ENCODE measurements at places on chromosomes 16 and 17.

GRCh38 chr17:57588086-57588485 is 157.0 kb downstream of the CCDC182 start:
- no peak for DNase-seq

DNA sequence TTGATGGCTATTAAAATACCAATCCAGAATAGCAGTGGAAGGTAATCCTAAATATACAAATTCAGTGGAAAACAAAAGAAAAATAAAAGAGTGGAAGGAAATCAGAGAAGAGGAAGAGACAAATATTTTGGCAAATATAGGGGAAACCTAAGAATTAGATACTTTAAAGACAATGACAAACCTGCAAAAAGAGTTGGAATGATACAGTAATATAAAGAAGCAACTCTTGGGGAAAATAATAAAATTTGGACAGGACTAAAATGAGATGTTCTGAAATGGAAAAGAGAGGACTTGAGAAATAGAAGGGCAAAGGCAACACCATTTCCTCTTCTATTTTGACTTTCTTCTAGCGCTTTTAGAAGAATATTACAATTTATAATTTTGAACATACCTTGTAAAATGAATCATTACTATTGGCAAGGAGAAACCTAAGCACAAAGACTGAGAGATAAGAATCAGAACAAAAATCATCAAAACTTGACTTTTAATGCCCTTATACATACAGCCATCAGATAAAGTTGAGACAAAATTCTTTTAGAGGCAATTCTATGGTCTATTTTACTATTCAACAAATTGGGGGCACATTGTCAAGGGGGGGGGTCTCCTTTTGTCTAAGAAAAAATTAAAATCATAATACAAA is 5.2 kb downstream of the RNF43 start:
- no peak for DNase-seq

- DNase-seq = no peak
These were observed 418.7 kb downstream of the GRIN2A start for GRCh38 chr16:9763505-9763904.

DNA sequence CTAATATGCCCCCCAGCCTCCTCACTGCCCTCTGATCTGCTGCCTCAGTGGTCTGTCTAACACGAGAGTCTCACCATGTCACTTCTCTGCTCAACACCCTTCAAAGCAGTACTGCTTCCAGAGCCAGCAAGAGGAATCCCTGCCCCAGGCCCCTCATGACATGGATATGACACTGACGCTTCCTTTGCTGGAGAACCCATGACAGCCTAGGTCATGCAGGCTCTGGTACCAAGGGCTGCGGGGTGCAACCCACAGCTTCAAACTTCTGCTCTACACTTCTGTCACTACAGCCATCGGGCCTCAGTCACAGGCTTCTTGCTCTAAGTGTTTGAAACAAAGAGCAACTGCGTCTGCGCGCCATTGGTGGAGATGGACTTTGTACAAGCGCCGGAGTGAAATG is 32.6 kb upstream of the DLX4 start:
- no peak for DNase-seq

GRCh38 chr17:45997624-45998023 is 1.4 kb upstream of the STH start:
- no peak for DNase-seq

- DNase-seq = peak; percentile 84
These were observed 6.6 kb downstream of the WFIKKN2 start for GRCh38 chr17:50841949-50842354.

GRCh38 chr17:4201226-4201625 is 58.2 kb downstream of the CYB5D2 start:
- no peak for DNase-seq

- no peak for DNase-seq
These were observed 3.9 kb downstream of the CARMIL2 start for GRCh38 chr16:67648764-67649407.

DNA sequence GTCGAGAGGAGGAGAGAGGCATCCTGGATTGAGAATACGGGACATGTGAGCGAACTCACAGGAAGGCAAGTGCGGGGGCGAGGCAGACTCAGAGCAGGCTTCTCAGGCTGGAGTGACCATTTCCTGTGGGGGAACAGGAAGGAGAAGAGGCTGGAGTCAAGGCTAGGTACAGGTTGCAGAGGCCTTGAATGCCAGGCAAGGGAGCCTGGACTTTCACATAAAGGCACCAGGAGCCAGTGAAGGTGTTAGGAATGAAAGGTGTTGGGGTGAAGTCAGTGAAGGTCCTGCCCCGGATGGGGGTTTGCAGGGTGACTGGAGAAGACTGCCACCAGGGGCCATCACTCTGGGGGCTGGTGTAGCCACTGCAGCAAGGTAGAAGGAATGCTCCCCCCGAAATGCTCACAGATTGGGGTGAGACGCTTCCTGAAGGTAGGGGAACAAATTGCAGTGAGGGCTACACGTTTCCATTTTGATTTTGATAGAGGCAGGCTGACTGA is 5.3 kb upstream of the GPRC5C start:
- DNase-seq = no peak

DNA sequence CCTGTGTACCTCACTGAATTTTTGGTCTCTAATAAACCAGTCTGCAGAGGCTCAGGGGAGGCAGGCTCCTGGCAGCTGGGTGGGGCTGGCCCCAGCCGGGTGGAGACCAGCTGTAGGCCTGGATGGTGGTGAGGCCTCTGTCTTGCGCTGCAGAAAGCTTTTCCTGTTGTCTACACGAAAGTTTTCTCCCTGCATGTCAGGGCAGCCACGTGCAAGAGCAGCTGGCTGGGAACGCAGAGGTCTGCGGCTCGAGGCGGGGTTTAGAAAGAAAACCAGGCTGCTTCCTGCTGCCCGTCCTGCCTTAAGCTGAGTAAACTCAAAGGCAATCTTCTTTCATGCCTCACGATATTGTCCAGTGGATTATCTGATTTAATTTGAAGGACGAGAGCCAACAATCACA is 2.4 kb downstream of the SERPINF1 start:
- peak; percentile 42 for DNase-seq

GRCh38 chr16:66346221-66346620 is 20.3 kb upstream of the CDH5 start:
- no peak for DNase-seq

DNA sequence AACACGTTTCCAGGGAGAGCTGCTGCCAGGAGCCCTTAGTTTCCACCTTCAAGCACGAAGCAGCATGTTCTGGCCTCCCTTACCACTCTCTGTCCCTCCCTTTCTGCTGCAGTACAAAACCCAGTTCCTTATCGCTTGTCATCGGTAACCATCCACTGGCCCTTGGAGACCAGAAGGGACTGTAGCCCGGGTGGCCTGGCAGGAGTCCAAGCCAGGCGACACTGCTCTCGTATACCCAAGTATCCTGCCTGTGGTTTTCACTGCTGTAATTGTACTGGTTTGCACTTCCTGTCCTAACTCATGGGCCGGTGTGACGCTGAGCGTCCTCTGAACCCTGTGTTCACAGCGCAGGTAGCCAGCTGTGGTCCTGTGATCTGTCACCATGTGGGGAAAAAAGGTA is 81.1 kb downstream of the MAF start:
- DNase-seq = no peak

DNA sequence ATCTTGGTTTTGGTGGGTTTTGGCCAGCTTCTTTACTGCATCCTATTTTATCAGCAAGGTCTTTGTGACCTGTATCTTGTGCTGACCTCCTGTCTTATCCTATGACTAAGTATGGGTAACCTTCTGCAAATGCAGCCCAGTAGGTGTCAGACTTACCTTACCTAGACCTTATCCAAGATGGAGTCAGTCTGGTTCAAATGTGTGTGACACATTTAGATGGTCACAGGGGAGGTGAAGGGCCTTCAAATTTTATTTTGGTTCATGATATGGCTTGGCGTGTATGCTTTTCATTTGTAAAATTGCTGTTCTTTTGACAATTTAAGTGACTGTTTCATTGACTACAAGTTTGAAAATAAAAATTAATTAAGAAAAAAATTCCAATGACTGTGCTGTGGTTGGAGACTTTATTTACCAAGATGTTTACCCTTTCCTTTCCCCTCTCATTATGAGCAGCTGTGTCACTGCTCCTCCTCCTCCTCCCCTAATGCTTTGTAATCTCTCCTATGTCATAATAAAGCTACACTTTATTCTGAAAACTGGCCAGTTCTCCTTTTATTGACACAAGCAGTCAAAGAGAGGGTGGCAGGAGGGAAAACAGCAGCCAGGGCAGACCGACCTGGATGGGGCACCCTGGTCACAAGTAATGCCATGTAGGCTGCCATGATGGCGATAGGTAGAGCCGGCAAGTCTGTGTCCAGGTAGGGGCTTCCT is 49.4 kb downstream of the TNFRSF13B start:
- DNase-seq = no peak

GRCh38 chr16:21103941-21104860 is 46.4 kb downstream of the DNAH3 start:
- DNase-seq = no peak

DNA sequence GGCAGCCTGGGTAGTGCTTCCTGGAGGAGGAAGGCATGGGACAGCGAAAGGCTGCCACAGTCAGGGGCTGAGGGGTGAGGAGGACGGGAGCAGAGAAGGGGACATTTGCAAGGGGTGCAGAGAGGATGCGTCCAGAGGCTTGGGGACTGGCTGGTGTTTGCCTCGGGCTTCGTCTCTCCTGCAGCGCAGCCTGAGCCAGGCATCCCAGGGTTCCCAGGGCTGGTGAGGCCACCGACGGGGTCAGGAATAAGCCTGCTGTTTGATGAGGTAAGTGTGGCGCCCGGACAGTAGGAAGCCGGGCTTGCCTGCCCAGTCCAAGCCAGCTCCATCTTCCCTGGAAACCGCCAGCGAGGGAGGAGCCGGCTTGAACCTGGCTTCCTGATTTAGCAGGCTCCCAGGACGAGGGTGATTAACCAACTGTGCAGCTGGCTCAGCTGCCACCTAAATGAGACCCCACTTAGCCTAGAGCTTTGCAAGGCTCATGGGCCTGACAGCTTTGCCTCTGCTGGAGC is 47.8 kb downstream of the PITPNM3 start:
- DNase-seq = peak; percentile 35

GRCh38 chr17:39169518-39169917 is 3.6 kb upstream of the ARL5C start:
- DNase-seq = no peak

- no peak for DNase-seq
These were observed 19.0 kb downstream of the KCNG4 start for GRCh38 chr16:84220851-84221250.

- no peak for DNase-seq
These were observed at the start of gene FDXR for GRCh38 chr17:74872313-74873036. Gene FDXR, minus strand, starts transcription at chr17:74872994. Its CDS starts 50 bp downstream, at chr17:74872944.

DNA sequence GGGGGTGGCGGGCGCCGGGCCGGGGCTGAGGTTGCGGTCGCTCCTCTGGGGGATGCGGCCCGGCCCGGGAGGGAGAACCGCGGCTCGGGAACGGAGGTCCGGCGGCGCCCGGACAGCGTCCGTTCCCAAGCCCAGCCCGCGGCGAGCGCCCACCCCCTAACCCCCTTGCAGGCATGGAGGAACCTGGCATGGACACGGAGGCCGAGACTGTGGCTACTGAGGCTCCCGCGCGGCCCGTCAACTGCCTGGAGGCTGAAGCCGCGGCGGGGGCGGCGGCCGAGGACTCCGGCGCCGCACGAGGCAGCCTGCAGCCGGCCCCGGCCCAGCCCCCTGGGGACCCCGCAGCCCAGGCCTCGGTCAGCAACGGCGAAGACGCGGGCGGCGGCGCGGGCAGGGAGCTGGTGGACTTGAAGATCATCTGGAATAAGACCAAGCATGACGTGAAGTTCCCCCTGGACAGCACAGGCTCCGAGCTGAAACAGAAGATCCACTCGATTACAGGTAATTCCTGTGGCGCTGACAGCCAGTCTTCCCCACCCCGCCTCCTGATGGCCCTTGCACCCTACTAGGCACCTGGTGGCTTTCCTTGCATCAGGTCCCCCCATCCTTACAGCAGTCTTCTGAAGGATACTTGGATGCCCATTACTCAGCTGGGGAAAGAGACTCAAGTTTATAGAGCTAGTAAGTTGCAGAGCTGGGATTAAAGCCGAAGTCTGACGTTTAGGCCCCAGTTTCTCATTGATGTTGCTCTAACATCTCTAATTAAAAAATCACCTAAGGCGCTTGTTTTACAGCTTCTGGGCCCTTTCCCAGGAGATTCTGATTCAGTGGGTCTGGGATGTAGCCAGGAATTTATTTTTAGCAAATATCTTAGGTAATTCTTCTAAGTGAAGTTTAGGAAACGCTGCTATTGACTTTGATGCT is 514 bp downstream of the UBFD1 start:
- DNase-seq = peak; percentile 80

GRCh38 chr17:28648698-28649097 is 3.7 kb upstream of the BLTP2 start:
- DNase-seq = no peak

- no peak for DNase-seq
These were observed 47.1 kb downstream of the TVP23C start for GRCh38 chr17:15516150-15516549.

DNA sequence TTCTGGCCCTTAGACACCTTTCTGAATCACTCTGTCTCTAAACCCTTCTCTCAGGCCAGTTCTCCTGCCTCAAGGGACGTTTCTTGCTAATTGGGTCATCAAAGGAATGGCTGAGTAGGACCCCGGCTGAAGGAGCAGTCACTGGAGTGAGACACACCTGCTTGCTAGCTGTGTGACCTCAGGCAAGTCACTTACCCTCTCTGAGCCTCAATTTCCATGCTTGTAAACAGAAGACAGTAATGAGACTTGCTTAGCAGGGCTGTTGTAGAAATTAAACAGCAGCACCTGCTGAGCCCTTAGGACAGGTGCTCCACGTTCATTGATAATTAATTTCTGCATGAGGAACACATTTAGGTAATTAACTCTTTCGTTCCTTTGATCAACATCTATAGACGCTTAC is 6.8 kb downstream of the CIBAR2 start:
- no peak for DNase-seq

DNA sequence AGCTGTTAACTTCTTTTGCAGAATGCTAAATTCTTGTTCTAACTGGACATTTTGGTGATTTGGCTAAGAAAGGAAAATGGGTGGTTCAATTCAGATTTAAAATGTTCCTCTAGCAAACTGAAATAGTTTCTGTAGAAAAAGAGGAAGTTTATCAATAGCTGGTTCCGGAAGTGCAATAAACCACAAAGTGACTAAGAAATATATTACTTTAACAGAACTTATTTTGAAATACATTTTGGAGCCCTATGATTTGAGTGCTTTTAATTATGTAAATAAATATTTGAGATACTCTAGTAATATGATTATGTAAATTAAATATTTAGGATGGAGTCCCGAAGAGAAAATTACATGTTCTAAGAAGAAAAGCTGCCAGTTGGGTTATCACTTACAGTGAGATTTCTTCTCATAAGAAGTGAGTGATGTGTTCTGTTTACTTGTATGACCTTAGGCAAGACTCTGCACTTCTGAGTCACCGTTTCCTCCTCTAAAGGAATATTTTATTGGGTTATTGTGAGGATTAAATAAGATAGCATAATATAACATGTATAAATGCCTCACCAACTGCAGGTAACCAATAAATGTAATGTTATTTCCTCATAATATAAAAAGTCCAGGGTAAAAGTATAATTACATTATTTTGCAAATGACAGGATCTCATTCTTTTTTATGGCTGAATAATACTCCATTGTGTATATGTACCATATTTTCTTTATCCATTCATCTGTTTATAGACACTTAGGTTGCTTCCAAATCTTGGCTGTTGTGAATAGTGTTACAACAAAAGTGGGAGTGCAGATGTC is at the start of gene EVI2B:
Gene EVI2B, minus strand, starts transcription at position 73 of the 800 bp plus-strand sequence. CDS start 8,445 bp downstream, outside the sequence.
- no peak for DNase-seq

- no peak for DNase-seq
These were observed 783 bp downstream of the BHLHA9 start for GRCh38 chr17:1271030-1271423.
